Activated T-helper 17 cell treated with anti-CD3 and anti-CD28 coated beads, Interleukin-2, amount 50 U/mL, for 72 hours (primary cell): ENCODE measurements at places on chromosomes 4 and X. TPM values are rescaled to one million over a fixed set of nuclear protein-coding genes. Genes with fewer than 3 reads are reported as not detected.

PRDM8 gene
- 7.8 TPM for total RNA-seq

CFAP99 gene
- 0.11 TPM for total RNA-seq

RPGR gene
- 3.5 TPM for total RNA-seq

MAGEA6 gene
- total RNA-seq, result not detected

SOWAHB gene
- total RNA-seq, result not detected

ARMCX6 gene
- 38.4 TPM for total RNA-seq

SRPK3 gene
- total RNA-seq, result not detected

CFAP47 gene
- total RNA-seq, result not detected

ZCCHC18 gene
- 1.6 TPM for total RNA-seq

ITM2A gene
- 97.8 TPM for total RNA-seq
